ENCODE measurements at places on chromosomes 11 and 22.

DNA sequence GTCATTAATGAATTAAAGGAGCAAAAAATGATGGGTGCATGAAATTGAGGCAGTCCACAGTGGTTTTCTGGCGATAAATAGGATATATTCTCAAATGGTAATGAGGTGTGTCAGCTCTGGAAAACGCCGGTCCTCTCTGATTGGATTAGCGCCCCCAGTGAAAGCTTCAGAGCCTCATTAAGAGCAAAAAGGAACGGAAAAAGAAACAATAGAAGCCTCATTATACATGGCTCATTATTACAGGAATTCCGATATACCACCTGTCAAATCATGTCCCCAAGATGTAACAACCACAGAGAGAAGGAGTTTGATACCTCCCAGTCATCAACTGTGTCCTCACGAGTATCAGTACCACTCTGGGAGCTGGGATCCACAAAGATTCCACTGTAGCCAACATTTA, 175.7 kb upstream of the PITPNB start:
- DNase-seq = no peak

DNA sequence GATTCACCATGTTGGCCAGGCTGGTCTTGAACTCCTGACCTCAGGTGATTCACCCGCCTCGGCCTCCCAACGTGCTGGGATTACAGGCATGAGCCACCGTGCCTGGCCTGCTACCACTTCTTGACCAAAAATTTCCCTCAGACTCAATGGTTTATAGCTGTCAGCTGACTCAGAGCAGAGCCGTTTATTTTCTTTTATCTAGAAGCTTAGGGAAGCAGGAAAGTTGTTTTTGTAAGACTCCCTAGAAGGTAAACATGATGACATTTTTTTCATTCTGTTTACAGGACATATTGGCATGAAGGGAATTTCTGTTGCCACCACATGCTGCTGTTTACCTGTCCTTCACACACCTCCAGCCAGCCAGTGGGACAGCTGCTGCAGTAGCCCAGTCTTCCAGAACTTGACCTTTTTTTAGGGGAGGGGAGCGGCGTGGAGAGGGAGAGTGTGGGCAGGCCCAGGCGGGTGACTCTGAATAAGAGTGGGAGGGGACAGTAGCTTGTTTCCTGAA, 56.1 kb upstream of the PTPRJ start:
- peak; percentile 57 for DNase-seq

DNA sequence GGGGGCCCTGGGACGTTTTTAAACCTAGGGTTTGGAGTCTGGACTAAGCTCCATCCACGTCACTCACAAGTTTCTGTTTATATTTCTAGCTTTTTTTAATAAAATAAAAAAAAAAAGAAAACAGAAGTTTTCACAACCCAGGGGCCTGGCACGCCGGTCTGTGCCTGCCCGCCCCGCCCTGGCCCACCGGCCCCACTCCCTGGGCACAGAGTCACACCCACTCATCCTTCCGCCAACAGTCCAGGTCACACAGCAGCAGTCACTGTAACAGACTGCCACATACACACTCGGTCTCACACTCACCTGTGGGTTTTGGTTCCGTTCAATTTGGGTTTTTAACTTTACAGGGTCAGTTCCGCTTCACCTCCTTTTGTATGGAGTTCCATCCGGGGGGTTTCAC, 5.3 kb upstream of the ACR start:
- DNase-seq = no peak

DNA sequence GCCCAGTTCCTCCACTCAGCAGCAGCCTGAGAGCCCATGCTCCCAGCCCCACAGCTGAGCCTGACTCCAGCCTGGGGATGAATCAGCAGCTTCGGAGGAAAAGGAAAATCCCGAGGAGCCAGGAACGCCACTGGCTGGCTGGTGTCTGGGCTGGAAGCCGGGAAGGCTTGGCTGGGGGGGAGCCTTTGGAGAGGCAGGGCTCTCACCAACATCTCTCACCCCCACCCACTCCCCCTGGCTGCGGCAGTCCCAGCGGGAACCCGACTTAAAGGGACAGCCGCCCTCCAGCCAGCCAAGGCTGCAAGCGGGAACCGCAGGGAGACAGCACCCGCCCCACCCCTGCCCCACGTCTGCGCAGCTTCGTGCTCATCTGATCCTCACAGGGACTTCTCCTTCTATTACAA, 28.4 kb downstream of the KIAA0930 start:
- DNase-seq = no peak

- DNase-seq = no peak
Observed at GRCh38 chr11:127627204-127627603, 626.6 kb upstream of the KIRREL3 start.

DNA sequence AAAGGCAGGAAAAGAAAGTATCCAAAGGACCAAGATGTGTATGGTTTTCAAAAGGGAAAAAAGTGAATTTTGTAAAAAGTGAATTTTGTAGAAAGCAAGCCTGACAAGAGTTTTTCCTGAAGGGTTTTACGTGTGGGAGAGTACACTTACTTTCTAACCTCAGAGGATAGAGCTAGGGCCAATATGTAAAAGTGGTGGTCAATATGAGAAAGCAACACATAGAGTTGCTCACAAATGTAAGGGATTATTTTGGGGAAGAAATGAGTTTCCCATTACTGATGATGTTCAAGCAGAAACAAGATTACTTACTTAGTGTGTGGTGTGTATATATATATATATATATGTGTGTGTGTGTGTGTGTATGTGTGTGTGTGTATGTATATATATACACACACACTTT, 162.5 kb downstream of the SWAP70 start:
- no peak for DNase-seq

GRCh38 chr22:28937206-28938025, 54.0 kb downstream of the ZNRF3 start:
- no peak for DNase-seq

GRCh38 chr11:33375688-33376311, 118.6 kb downstream of the HIPK3 start:
- no peak for DNase-seq

DNA sequence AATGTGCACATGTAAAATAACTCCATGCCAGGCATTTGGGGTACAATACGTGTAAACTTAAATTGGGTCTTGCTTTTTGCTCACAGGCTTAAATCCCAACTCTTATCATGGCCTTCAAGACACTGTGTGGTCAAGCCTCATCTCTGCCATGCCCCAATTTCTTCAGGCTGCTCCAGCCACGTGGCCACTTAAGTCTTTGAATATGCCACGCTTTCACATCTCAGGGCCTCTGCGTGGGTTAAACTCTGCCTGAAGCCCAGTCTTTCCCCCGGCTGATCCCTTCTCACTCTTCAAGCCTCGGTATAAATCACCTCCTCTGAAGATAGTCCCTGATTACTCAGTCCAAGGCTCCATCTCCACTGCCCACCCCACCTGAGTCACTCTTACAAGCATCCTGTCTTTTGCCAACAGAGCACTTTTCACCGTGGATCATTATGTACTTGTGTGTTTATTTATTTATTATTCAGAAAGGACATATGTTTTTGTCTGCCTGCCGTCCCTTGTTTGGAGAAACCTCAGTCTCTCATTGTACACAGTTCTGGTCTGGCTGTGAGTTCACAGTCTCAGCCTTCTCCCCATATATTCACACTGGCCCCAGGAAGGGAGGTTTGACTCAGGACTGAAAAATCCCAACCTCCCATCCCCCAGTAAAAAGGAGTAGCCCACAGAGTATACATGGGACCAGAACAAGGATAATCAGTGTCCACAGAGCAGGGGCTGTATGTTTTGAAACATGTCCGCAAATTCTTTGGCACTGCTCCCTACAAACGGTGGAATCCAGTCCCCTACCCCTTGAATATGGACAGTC, 344.7 kb downstream of the MN1 start:
- no peak for DNase-seq

- DNase-seq = no peak
Observed at GRCh38 chr11:44437122-44437521, 127.2 kb upstream of the ALX4 start.

DNA sequence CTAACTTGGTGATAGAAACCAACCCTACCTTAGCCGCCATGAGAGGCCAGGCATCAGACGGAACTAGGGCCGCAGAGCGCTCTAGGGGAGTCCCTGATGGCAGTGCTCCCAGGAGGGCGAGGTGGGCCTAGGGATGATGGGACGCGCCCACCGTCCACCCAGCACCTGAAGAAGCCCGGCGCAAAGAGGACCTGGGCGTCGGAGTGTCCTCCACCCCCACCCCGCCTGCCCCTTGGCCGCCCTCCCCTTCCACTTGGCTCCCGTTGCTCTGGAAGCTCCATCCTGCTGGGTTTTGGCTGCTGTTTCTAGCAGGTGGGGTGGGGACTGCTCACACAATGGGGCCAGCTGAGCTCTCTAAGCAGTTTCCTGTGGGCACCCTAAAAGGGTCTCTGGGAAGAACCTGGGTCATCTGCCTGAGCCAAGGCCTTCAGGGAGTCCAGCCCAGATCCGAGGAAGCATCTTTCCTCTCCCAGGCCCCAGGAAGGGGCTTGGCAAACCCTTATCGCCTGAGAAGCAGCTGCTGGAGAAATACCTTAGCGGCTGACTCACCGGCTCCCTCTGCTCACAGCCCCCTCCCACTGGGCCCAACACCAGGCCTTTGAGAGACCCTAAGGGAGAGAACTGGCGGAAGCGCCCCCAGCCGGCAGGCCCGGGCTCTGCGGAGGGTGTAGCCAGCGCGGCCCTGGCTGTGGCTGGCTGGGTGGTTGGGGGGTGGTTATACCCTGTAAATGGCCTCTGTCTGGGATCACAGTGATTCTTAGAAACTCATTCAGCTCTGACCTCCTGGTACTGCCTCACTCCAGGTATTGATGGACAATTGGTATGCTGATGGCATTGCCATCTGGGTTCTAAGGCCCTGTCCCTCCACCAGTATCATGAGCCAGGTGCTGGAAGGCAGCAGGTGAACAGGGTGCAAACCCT, 19.3 kb downstream of the CREB3L1 start:
- DNase-seq = no peak

Data from LNCaP clone FGC (cell line).